ENCODE measurements at places on chromosomes 6 and 20.

GRCh38 chr6:6725468-6726209 lies 137.1 kb downstream of the LY86 start:
- no peak for DNase-seq

DNA sequence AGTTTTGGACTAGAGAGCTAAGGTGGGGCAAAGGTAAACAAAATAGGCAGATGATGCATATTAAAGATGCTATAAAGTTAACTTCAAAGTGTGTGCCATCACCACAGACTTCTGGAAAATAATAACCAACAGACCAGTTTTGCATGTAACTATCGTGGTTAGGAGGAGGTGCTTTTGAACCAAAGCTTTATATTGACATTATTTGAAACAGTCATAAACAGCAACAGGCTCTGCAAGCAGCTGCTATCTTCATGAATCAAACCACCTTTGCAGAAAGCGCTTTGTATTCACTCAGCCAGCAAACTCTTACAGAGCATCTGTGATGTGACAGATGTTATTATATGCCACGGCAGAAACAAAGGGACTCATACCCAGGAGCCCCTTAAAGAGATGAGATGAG lies 81.9 kb downstream of the CRYBG1 start:
- DNase-seq: no peak

GRCh38 chr6:166693880-166694279 lies 66.8 kb upstream of the RPS6KA2 start:
- DNase-seq: no peak

DNA sequence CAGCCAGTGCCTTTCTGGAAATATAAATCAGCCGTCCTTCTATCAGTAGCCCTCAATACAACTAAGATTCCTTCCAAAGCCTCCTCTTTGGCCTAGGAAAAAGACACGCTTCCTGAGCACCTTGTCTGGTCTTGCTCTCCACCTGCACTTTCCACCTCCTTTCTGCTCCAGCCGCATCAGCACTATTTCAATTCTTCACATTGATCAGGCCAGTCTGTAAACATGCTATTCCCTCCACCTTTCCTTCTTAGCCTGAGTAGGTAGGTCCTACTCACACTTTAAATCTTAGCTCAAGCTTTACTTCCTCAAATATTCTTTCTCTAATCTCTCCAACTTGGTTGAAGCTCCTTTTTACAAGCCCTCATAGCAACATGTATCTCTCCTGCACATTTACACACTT lies 11.4 kb downstream of the RANBP9 start:
- no peak for DNase-seq

DNA sequence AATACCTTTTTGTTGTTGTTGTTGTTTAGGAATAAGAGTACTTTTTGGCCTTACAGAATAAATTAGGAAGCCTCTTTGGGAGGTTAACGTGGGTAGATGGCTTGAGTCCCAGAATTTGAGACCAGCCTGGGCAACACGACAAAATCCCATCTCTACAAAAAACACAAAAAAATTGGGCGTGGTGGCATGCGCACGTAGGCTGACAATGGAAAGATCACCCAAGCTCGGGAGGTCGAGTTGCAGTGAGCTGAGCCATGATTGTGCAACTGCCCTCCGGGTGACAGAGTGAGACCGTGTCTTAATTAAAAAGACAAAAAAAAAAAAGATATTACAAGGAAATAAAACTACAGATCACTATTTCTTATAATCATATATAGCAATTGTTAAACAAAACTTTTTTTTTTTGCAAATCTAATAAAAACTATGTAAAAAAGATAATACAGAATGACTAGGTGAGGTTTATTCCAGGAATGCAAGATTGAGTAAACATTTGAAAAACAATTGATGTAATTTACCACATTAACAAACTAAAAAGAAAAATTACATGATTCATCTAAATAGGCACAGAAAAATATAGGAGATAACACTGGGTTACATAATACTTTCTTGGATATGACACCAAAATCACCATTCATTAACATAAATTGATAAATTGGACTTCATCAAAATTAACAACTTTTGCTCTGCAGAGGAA lies 43.6 kb upstream of the ASCC3 start:
- DNase-seq: no peak

DNA sequence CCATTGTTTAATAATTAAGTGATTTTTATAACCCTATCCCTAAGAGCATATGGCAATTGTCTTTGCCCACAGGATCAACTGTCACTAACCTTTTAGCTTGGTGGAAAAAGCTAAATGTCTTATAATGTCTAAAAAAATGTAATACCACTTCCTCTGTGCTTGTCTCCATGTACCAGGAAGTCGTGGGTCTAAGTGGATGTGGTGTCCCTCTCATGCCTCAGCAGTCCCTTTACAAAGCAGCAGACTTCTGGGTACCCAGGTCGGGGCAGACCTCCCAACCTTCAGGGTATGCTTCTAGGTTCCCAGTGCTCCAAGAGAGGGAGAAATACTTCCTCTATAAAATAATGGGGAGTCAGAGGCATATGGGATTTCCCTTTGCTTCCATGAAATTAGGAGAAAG lies 74.7 kb downstream of the ZHX3 start:
- no peak for DNase-seq

GRCh38 chr20:16485401-16485800 lies 87.8 kb downstream of the KIF16B start:
- no peak for DNase-seq

DNA sequence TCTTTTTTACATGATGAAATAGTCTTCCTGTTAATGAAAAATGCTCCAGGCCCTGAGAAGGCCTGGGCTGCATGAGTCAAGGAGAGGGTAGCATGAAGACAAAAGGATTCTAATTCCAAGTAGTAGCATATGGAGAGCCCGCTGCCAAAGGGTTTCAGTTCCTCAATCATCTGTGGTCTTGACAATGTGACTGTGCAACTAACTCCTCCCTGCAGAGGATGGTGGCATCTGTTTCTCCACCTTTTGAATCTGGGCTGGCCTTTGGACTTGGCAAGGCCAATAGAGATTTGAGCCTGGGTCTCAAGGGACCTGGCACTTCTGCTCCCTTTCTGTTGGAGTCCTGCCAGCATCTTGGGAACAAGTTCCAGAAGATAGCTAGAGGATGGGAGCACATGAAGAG lies 35.1 kb upstream of the ANKEF1 start:
- DNase-seq: no peak

- no peak for DNase-seq
Observed at GRCh38 chr20:19094959-19095541, 117.4 kb upstream of the SLC24A3 start.

- DNase-seq: no peak
Observed at GRCh38 chr6:68226460-68226859, 408.6 kb upstream of the ADGRB3 start.

DNA sequence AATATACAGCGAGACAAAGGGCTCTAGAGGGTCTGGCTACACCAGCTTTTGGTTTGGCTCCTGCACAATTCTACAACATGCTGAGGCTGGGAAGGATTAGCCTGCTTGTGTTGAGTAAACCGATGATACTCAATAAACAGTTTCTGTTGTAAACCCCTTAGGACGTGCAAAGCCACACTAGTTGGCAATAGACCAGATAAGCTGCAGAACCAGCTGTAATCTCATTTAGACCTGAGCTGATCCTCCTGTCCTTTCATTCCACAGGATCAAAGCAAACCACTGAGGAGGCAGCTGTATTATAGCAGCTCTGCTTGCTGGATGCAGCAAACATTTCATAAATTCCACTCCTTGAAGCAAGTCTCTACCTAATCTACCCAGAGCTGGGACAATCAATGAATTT lies 79.7 kb downstream of the MMS22L start:
- DNase-seq: no peak

- DNase-seq: no peak
Observed at GRCh38 chr6:55980627-55981211, 105.3 kb upstream of the BMP5 start.

GRCh38 chr20:50019466-50020256 lies 36.9 kb downstream of the SNAI1 start:
- DNase-seq: no peak

DNA sequence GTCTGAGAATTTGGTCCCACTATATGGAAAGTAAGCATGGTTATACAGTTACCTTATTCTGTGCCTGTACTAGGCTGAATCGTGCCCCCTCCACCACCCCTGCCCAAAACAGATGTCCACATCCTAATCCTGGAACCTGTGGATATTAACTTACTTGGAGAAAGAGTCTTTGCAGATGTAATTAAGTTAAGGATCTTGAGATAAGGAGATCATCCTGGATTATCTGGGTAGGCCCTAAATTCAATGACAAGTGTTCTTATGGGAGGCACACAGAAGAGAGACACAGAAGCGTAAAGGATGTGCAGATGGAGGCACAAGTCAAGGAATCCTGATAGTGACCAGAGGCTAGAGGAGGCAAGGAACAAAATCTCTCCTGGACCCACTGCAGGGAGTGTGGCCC lies 116.7 kb upstream of the MAN1A1 start:
- no peak for DNase-seq

GRCh38 chr6:151431337-151431736 lies 20.6 kb downstream of the RMND1 start:
- no peak for DNase-seq

- DNase-seq: no peak
Observed at GRCh38 chr6:50848989-50849795, 30.5 kb downstream of the TFAP2B start.

- no peak for DNase-seq
Observed at GRCh38 chr6:44233567-44234100, 10.2 kb downstream of the SLC29A1 start.

DNA sequence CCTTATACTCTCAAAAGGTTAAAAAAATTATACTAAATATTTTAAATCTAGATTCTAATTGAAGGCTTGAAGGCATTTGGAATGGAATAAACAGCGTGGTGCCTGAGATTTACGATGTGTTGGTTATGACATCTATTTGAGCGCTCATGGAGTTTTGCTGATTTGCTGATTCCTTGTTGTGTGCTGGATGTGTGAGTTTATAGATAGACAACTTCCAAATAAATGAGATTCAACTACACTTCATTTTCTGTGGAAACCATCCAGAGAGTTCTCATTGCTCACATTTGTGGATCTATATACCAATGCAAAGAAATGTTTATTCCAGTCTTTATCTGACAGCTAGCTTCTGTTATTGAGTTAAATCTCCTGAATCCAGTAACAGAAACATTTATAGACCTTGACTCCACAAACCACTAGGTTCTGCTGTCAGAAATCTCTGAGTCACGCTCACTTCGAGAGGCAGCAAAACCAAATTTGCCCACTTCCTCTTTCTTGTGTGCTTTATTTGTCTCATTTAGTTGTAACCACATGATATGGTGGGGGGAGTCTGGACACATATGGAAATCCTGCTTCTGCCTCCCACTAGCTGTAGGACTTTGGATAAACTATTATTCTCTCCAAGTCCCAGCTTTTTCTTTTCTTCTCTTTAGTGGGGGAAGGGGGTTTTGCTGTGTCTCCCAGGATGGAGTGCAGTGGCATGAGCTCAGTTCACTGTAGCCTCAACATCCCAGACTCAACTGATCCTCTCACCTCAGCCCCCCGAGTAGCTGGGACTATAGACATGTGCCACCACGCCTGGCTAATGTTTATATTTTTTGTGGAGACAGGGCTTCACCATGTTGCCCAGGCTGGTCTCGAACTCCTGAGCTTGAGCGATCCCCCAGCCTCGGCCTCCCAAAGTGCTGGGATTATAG lies 54.5 kb downstream of the IPCEF1 start:
- DNase-seq: no peak

- DNase-seq: peak; percentile 49
Observed at GRCh38 chr20:44614525-44614924, 32.1 kb downstream of the PKIG start.

GRCh38 chr6:34680802-34681515 lies 15.6 kb downstream of the ILRUN start:
- no peak for DNase-seq

DNA sequence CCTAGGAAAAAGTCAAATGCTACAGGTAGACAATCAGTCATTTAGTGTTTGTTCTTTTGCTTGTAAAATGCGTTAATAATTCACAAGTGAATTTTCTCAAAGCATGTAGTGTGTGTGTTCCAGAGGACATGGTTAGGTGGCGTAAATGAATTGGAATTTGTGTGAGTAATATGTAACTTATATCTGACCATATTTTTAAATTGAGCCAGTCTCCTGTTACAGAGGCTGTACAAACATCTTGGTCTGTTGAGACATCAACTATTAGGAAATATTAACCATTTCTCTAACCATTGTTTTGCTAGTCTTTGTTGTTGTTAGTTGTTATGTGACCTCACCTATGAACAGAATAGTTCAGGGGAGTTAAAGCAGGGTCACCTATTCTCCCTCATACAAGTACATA lies 22.7 kb downstream of the MCM8 start:
- no peak for DNase-seq

DNA sequence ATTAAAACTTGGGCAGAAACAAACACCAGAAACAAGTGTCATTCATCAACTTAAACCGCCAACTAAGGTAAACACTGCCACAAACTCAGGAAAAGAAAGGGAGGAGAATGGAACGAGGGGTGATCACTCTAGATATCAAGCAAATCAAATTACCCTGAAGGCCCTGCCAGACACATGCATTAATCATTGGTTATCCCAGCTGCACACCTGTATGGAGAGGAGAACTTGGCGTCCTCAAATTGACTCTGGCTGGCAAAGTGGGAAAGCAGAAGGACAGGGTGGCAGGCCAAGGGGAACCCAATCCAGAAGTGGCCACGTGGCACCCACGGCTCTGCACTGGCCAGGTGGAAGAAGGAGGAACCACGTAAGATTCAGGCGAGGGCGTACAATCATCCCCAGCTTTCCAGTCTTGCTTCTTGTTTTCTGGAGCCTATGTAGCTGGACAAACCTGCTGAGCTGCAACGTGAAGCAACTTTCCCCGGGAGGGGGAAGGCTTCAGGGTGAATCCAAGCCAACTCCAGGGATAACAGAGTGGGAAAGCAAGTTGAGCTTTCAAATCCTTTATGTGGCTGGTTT lies 156.2 kb upstream of the JARID2 start:
- DNase-seq: no peak

DNA sequence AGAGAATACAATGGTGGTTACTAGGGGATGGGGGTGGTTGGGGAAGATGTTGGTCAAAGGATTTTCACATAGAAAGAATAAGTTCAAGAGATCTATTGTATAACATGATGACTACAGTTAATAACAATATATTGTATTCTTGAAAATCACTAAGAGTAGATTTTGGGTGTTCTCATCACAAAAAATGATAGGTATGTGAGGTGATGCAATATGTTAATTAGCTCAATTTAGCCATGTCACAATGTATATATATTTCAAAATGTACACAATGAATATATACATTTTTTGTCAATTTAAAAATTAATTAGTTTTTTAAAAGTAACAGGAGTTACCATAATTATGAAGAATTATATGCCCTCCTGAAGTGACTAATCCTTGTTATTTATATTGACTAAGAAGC lies 22.3 kb downstream of the ZNF133 start:
- DNase-seq: no peak

Data from amygdala (tissue), 56 donors.